ENCODE measurements at places on chromosomes 7 and 10.

DNA sequence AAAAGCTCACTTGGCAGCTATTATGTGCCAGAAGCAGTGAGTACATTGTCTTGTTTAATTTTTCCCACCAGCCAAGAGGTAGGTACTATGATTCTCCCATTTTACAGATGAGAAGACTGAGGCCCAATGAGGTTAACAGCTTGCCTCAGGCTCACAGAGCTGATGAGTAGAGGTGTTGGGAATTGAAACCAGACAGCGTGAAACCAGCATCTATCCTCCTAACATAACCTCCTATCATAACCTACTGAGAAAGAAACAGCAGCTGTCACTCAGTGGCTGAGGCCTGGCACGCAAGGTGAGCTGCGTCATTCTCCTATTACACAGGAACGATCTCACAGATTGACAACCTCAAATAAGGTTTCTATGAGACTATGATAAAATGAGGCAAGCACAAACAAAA lies 6.2 kb downstream of the PYROXD2 start:
- peak; percentile 38 for DNase-seq

GRCh38 chr10:89085153-89085552 lies 94.6 kb downstream of the FAS start:
- no peak for DNase-seq

DNA sequence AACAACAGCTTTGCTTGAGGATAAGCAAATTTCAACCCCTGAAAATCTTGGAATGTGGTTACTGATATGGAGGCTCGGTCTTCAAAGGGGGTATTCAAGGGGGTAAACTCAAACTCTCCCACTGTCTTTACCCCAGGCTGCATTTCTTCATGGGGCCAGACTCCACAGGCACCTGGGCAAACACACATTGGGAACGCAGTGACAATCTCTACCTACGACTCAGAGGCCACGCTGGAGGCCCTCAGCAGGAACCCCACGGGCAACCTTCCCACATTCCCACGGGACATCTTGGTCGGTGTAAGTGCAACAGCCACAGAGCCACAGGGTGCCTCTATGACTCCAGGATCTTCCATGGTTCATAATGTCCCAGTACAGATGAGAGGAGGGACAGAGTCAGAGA lies 2.2 kb upstream of the INSIG1 start:
- no peak for DNase-seq

DNA sequence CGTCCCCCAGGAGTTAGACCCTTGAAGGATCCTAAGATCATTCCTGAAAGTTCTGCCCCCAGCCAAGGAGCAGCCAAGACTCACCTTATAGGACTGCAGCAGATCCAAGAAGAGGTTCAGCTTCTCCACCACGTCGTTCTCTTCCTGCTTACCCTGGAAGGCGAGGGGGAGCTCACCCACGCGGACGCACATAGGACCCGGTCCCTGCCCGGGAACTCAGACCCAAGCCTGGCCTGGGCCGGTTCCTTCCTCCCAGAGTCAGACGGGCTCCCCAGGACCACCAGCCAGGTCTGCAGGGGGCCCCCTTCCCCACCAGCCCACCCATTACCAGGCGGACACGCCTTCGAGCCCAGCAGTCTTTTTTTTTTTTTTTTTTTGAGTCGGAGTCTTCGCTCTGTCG lies 15.6 kb downstream of the NUDT1 start:
- no peak for DNase-seq

DNA sequence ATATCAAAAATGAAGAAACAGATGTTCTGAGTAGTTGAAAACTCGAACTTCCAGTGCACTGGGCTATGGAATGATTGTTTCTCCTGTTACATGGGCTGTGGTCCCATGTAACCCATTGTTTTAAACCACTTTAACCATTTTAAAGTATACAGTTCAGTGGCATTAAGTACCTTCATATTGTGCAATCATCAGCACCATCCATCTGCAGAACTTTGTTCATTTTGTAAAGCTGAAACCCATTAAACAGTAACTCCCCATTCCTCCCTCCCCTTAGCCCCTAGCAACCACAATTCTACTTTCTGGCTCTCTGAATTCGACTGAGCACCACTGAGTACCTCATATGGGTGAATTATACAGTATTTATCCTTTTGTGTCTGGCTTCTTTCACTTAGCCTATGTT lies 217.4 kb downstream of the LRMDA start:
- no peak for DNase-seq

- no peak for DNase-seq
These were observed 22.5 kb downstream of the CALHM2 start for GRCh38 chr10:103429647-103430046.

DNA sequence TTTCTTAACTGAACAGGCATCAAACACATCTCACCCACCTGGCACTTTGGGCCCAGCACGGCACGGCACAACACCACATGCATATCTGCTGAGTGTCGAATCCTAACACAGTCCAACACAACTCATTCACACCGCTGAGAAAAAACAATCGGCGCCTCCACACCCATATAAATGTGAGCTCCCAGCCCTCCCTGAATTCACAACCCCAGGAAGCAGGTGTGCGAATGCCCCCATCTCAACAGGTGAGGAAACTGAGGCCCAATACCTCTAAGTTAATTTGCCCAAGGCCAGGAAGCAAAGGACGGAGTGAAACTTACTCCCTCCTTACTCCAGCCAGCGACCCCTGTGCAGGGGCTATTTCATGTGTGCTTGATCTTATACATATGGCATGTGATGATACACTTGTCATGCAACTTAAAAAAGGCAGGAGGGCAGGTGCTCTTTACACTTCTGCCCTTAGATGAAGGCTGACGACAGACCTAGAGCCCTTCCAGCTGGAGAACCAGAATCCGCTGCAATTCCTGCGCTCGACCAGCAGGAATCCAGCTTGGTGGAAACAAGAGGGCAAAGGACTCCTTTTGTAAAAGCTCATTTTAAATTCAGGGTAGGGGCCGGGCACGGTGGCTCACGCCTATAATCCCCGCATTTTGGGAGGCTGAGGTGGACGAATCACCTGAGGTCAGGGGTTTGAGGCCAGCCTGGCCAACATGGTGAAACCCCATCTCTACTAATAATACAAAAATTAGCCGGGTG lies 116.0 kb downstream of the LARP4B start:
- DNase-seq, result no peak

- no peak for DNase-seq
These were observed 5.4 kb downstream of the CRYGN start for GRCh38 chr7:151434549-151434948.

DNA sequence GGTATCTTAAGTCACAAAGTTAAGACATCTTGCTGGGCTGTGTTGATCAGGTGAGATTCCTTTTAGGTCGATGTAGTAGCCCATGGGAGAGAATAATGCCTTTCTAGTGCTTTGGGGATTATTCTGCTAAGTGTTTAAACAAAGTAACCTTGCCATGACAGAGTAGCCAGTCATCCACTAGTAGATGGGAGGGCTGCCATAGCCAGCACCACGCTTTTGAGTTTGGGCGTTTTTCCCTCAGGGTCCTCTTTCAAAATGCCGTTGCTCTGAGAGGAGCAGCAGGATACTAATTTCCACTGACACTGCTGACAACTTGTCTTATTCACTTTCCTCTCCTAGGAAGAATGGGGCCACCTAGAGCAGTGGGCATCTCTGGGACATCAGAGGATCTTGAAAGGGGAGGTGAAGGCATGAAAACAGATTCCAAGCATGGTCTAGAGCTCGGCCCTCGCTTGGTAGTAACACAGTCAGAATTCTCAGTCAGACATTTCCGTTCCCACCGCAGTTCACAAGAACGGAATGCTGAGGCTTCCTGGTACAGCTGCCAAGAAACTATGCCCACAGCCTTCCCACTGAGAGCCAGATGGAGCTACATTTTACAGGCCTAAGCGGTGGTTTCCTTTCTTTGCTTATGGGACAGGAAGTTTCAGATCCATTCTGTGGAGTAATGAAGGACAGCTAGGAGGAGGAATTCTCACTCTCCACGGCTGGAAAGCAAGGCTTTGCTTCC lies 15.3 kb upstream of the RSU1 start:
- DNase-seq, result no peak

GRCh38 chr10:113646336-113647201 lies 17.3 kb downstream of the NRAP start:
- DNase-seq, result no peak

- no peak for DNase-seq
These were observed 4.7 kb downstream of the PPP1R9A start for GRCh38 chr7:94912085-94912484.

- DNase-seq, result no peak
These were observed 35.7 kb downstream of the LHPP start for GRCh38 chr10:124497196-124497881.

GRCh38 chr10:44674536-44675386 lies 236.4 kb upstream of the TMEM72 start:
- DNase-seq, result no peak

GRCh38 chr7:50621206-50621605 lies 56.0 kb upstream of the DDC start:
- DNase-seq, result no peak

DNA sequence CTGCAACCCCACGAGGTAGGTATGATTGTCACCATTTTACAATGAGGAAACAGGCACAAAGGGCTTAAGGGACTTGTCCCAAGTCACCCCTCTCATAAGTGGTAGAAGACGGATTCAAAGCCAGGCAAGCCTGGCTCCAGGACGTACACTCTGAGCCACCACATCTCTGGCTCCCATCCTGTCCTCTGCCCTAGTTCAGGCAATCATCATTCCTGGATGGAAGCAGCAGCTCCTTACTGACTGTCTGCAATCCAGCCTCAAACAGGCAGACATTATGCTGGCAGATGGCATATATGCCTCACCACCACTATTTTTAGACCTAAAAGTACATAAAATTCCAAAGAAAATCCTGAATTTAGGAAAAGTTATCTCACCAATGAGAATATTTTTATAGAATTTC lies 100.7 kb downstream of the USP6NL start:
- no peak for DNase-seq

- peak; percentile 15 for DNase-seq
These were observed 220.5 kb downstream of the CDK14 start for GRCh38 chr7:90816511-90817142.

- DNase-seq, result no peak
These were observed 473.9 kb downstream of the AUTS2 start for GRCh38 chr7:70072220-70072619.

- DNase-seq, result no peak
These were observed 194.3 kb downstream of the ZMYND11 start for GRCh38 chr10:329361-330099.

DNA sequence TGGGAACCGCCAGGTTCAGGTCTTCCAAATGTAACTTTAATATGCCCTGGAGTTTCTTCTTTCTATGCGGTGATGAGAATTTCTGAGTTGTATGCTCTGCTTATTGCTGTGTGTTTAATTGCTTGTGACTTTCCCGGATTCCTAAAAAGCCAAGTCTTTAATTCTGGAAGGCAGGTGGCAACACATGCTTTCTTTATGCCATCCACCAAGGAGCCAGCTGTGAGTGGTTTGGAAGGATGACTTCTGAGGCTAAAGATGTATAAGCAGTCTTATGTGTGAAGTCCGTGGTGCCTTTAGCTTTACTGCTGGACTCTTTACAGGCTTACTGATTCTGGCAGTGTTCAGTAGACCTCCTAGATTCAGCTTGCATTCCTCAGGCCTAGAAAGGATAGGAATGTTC lies 3.1 kb downstream of the SDK1 start:
- no peak for DNase-seq

DNA sequence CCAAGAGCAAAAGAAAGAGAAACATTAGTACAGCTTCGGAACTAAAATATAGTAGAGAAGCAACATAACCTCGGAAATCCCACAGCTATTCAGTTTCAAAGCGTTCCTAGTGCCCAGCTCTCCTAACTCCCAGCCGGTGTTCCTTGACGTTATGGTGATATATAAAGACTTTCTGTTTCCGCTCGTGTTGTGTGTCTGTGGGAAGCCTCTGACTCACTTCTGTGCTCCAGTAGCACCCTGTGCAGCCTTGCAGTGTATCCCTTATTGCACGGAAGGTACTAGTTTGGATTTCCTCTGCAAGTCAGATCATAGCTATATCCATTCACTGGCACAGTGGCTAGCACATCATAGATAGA lies 535 bp downstream of the ASAH2B start:
- DNase-seq, result no peak

GRCh38 chr10:125060826-125061556 lies 99.4 kb downstream of the CTBP2 start:
- no peak for DNase-seq

DNA sequence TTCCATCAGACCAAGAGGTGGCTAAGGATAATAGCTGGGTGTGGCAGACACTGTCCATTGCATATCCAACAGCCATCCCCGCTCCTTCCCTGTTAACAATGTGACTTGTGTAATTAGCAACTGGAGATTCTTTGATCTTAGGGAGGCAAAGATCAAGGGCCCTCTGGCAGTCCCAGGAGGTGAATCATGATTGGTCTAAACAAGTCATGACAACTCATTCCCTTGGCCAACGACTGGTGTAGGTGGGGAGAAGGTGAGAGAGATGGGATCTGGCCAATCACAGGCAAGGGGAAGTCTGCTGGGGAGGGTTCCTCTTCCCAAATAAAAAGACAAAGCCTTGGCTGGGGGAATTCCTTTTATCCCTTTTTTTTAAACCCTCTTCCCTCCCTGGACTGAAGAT lies 46.2 kb upstream of the COMTD1 start:
- no peak for DNase-seq

DNA sequence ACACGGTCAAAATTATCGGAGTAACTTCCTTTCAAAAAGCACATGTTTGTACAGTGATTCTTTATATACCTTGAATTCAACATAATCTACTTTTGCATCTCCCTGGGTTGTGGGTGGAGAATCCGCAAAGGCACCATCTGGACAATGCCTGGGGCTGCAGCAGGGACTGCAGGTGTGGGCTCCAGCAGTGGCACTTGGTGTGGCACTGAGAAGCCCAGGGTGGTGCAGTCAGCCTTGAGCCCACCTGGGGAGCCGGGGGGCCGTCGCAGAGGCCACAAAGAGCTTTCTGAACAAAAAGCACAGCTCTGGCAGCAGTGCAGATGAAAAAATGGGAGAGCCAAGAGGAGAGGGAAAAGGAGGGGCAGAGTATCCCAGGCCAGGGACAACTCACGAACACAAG lies 22.2 kb downstream of the PARD3 start:
- no peak for DNase-seq

DNA sequence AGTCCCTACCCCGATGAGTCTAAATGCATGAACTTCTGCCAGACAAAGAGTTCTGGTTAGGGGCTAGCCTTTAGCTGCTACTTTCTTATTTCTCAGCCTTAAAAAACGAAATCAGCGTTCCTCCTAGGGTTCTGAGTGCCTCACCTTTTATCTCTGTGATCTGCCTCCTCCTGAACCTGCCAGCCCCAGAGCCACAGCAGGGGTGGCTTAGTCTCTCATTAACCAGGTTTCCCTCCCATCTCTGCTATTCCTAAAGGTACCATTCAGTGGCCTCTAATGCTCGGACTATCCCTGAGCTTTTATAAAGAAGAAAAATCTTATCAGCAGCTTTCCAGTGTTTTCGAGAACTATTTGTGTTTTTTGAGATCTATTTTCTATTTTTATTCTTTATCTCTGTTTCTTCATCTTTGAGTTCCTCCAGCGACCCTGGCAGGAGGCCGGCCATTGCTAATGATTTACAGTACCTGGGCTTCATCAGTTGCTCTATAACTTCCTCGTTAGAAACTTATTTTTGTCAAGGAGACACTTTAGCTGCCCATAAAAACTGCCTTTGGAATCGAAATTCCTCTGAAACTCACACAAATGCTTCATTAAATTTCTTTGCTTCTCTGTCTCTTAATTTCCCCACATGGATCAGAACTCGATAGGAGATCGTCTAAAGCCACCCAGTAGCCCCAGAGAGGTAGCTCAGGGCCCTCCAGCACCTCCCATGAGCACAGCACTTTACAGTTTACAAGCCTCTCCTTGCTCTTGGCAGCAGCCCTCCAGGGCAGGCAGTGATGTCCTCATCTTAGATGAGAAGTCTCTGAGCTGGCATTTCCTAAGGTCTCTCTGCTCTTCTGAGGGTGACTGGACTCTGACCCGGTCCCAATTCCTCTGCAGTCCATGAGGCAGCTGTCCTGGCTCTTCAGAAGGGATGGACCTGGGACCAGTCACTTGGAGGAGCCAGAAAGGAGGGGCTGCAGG lies 149.1 kb downstream of the EBF3 start:
- no peak for DNase-seq

Measured in GM18507 (cell line).